ENCODE measurements at places on chromosomes 12 and 14.

DNA sequence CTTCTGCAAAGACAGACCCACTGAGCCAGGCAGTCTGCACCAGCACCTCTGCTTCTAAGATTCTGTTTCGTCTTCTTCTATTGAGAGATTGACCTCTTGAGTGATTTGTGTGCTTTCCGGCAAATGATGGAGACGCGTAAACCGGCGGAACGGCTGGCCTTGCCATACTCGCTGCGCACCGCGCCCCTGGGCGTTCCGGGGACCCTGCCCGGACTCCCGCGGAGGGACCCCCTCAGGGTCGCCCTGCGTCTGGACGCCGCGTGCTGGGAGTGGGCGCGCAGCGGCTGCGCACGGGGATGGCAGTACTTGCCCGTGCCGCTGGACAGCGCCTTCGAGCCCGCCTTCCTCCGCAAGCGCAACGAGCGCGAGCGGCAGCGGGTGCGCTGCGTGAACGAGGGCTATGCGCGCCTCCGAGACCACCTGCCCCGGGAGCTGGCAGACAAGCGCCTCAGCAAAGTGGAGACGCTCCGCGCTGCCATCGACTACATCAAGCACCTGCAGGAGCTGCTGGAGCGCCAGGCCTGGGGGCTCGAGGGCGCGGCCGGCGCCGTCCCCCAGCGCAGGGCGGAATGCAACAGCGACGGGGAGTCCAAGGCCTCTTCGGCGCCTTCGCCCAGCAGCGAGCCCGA, 703 bp downstream of the ASCL4 start:
- DNase-seq, result no peak

- DNase-seq, result no peak
These were observed 185.5 kb upstream of the ATP2B1 start for GRCh38 chr12:89893972-89894706.

DNA sequence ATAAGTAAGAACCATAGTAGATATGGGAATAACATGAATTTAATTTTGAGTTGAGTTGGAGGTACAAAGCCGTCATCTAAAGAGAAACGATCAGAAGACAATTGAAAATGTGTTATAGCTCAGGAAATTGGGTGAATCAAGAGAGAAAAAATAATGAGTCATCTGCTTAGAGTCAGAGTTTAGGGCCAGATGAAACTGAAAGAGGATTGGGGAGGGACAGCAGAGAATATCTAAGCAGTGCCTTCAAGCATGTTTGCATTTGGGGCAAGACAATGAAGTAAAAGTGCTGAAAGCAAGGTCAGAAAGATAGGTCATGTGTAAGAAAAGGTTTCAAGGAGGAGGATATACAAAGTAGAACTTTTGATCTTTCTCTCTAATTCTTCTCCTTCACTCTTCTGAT, 49.4 kb downstream of the SLC15A5 start:
- DNase-seq, result no peak

GRCh38 chr14:61640158-61641136, 54.9 kb upstream of the HIF1A start:
- no peak for DNase-seq

DNA sequence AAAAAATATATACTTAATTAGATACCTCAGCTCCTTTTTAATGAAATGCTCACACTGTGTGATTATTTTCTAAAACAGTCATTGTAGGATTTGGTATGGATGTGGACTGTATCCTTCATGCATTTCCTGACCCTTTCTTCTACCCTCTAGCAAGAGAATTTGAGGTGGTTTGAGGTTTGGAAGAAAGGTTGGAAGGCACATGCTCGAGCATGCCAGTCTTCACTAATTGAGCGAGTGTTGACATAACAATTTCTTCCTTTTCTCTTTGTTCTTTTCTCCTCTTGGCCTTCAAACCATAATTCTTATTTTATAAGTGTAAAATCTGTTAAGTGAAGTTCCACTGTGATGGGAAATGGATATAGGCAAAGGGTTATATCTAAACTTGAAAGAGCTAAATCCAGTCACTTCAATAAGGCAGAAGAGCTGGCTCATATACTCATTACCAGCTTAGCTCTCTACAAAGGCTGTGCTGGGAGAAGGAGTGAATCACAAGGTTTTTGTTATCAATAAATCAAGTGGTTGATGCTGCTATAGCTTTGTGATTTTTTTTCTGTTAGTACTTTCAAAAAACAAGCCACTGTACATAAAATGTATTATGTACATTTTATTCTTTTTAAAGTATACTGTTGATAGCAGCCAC, 16.2 kb upstream of the PTHLH start:
- no peak for DNase-seq

DNA sequence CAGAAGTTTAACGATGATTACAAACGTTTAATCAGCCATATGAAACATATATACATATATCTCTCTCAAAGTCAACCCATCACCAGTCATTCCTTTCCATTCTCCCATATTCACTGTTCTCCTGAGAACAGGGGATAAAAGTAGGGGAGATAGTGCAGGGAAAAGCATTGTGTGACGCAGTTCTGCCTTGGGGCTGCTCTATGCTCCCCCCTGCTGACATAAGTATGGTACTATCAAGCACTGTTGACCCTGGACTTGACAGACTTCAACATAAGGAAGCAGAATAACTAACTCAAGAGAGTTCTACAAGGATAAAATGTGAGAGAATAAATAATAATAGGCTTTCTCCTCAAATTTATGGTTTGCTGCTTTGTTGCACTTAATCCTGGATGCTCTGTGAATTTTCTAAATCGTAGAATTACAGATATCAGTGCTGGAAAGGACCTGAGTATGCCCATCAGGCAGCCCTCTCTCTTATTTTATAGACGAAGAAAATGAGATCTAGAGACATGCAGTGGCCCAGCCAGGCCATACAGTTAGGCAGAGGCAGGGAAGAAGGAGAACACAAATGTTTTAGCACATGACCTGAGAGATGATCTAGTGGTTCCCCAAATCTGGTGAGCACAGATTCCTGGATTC, 87.2 kb downstream of the SCN8A start:
- no peak for DNase-seq

DNA sequence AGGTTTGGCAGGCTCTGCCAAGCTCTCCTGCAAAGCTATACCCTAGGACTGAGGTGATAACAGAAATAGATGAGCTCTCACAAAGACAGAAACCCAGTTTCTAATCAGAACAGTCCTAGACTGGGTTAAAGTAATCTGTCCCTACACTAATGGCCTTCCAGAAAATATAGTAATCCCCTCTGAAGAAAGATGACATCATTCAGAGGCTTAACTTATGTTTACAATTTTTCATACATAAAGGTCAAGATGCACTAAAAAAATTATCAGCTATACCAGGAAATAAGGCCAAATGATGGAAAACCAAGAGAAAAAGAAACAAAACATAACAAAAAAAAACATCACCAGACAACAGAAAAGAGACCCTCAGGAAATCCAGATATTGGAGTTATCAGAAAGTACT, 4.9 kb upstream of the WASHC4 start:
- DNase-seq, result no peak

GRCh38 chr12:57735952-57736740, 2.4 kb downstream of the AGAP2 start:
- DNase-seq, result no peak

- no peak for DNase-seq
These were observed 42.1 kb downstream of the IGF1 start for GRCh38 chr12:102438047-102438826.

DNA sequence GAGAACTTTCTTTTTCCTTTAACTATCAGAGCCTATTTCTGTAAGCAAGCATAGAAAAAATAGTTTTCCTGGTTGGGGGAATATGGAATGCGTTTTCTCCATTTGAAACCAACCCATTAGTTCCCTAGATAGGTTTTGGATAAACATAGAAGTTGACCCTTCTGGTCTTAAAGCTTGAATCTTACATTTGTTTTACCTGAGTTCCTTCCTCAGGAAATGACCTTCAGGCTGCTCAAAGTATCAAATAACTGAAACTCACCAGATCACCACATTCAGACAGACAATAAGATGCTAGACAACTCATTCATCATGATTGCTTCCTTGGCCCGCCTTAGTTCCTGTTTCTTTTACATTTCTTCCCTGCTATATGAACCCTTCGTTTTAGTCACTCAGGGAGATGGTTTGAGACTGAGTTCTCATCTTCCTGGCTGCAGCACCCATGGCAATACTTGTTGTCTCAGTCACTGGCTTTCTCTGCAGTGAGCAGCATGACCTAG, 52.2 kb downstream of the LRP6 start:
- DNase-seq, result no peak

- no peak for DNase-seq
These were observed 2.0 kb upstream of the BCL2L14 start for GRCh38 chr12:12068751-12069150.

DNA sequence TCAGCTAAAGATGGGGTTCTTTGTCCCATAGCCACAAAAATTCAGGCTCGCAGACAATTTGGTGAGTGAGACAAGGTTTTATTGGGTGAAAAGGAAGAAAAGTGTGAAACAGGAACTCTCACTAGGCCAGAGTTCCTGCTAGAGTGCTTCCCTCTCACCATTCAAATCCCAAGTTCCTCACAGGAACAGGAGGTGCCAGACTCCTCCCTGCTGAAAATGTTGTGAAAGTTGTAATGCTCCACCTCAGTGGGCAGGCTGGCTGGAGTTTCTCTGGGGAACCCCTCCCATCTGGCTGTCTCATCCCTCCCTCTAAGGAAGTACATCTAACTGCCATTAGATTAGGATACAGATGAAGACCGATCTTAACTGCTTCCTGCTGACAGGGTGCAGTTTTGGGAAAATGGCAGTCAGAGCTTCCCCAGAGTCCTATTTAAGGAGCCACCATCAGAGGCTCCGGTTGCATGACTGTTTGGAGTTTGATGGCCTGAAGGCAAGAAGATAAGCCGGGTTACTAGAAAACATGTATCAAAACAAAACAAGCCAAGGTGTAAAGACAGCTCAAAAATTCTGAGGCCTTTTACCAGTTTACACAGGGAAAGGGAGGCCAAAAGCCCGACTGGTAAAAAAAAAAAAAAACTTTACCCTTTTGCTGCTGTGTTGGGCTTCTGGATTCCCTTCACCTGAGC, 127.6 kb downstream of the FSCB start:
- no peak for DNase-seq

- no peak for DNase-seq
These were observed 544 bp downstream of the ABCD4 start for GRCh38 chr14:74302152-74302628.

DNA sequence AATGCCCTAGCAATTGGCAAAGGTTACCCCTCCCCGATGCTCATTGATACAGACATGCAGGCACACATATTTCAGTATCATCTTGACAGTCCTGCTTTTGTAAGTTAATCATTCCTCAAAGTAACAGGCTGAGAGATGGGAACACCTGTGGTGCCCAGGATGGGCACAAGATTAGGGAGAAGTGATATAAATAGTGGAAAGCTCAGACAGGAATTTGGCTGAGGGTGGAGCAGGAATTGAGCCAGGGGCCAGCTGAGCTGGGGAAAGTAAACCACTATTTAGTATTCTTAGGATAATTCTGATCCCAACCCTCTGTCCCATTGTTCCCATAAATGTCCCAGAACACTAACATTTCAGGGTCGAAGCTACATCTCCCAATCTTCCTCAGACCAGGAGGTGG, 38.3 kb downstream of the DAO start:
- no peak for DNase-seq

DNA sequence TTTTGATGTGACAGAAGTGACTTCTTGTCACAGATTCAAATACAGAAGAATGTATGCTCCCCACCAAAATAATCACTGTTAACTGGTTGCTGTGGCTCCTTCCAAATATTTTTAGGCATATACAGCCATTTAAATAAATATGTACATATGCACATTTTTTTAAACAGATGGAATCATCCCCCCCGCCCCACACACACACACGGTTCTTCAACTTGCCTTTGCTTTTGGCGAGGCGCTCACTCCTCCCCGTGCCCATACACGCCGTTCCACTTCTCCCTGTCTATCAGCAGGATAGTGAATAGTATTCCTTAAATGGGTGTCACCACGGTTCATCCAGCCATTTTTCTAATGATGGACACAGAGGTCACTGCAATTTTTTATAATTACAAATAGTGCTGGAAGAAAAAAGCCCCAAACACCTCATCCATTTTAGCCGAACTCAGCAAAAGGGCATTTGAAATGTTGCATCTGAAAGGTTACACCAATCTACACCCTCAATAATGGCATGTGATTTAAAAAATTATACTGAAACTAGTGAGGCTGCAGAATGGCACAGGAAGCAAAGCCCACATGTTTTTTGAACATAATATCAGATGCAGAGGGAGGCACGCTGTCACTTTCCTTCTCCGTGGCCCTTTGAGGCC, 39.2 kb upstream of the MEG3 start:
- no peak for DNase-seq

- DNase-seq, result no peak
These were observed 9.4 kb upstream of the GPR132 start for GRCh38 chr14:105074601-105075053.

GRCh38 chr14:67962215-67962644, 142.7 kb downstream of the RAD51B start:
- DNase-seq, result no peak

DNA sequence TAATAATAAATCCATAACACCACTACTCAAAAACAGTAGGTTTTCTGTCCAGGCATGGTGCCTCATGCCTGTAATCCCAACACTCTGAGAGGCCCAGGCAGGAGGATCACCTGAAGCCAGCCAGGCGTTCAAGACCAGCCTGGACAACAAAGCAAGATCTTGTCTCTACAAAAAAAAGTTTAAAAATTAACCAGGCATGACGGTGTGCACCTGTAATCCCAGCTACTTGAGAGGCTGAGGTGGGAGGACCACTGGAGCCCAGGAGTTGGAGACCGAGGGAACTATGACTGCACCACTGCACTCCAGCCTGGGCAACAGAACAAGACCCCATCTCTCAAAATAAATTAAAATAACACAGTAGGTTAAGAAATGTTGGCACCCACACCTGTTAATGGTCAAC, 44.5 kb upstream of the AP4S1 start:
- DNase-seq, result no peak

- DNase-seq, result no peak
These were observed 8.3 kb downstream of the AP5M1 start for GRCh38 chr14:57277062-57277461.

GRCh38 chr14:56173365-56173922, 55.2 kb downstream of the PELI2 start:
- DNase-seq, result no peak

GRCh38 chr12:108580531-108580930, 17.4 kb downstream of the TMEM119 start:
- DNase-seq, result no peak

DNA sequence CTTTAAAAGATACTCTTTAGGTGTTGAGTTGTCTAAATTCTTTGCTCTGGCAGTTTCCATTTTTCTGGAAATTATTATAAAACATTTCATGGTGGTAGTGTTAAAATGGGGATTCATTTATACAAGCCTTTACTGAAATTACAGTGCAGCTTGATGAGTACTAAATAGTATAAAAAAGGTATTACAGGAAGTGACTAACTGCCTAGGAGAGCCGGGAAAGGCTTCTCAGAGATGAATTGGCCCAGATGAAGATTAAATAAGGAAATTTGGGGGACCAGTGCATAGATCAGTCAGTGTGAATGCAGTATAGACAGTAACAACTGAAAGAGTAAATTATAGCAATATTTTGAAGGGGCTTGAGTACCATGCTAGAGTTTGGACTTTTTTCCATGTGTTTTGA, 7.5 kb downstream of the PSMA6 start:
- DNase-seq, result no peak

All from stimulated activated CD4-positive, alpha-beta T cell treated with anti-CD3 and anti-CD28 coated beads, TNF-alpha, amount 100 ng/mL, for 48 hours (primary cell).